Gastroesophageal sphincter (tissue), 4 donors: ENCODE measurements at places on chromosomes 3 and 15. TPM values are rescaled to one million over a fixed set of nuclear protein-coding genes. Genes with fewer than 3 reads are reported as not detected.

The KIF15 gene
- 0.13 TPM for total RNA-seq

The LRRC15 gene
- total RNA-seq = 0.42 TPM

The COL6A6 gene
- total RNA-seq = not detected

- H3K27ac ChIP-seq = no peak within 1 kb of the TSS
- H3K4me1 ChIP-seq = no peaks in the 10 kb centered on the region
- H3K27me3 ChIP-seq = no peaks in the 10 kb centered on the region
- no peak within 1 kb of the TSS for H3K4me3 ChIP-seq
- no peak for ATAC-seq
Measured at GRCh38 chr15:65115086-65115485, at the start of gene UBAP1L. TSS of gene UBAP1L (minus strand) at chr15:65115200. CDS start at chr15:65106215, 8,985 bp downstream.
